ENCODE measurements at places on chromosomes 6 and 20. TPM values are rescaled to one million over a fixed set of nuclear protein-coding genes. Genes with fewer than 3 reads are reported as not detected.

Gene ATP5F1E
- 75.4 TPM for total RNA-seq

Gene BPIFA1
- not detected for total RNA-seq

Gene TMEM200A
- total RNA-seq: 3.5 TPM

Gene TMEM14C
- 113 TPM for total RNA-seq

Gene RUNX2
- total RNA-seq: 5.4 TPM

Gene KHDC1
- 0.71 TPM for total RNA-seq

Gene IMPG1
- total RNA-seq: not detected

Gene FAM162B
- total RNA-seq: not detected

Gene RPS10
- total RNA-seq: 1,172 TPM

Gene OR10C1
- total RNA-seq: not detected

Gene ENPP5
- total RNA-seq: 27.0 TPM

Gene DST
- total RNA-seq: 1,158 TPM

Gene PDYN
- not detected for total RNA-seq

Gene TCP11
- total RNA-seq: not detected

Gene GSTA3
- not detected for total RNA-seq

Gene SPATS1
- not detected for total RNA-seq

Gene RSPH9
- 0.50 TPM for total RNA-seq

Gene CAP2
- total RNA-seq: 8.6 TPM

Gene BMP5
- total RNA-seq: not detected

Gene MAP3K4
- total RNA-seq: 50.3 TPM

Gene NFATC2
- total RNA-seq: not detected

Gene FLRT3
- total RNA-seq: 93.6 TPM

Gene LY6G6D
- total RNA-seq: not detected

Gene MLN
- total RNA-seq: not detected

Gene PRSS35
- not detected for total RNA-seq

Gene HUS1B
- 0.99 TPM for total RNA-seq

Gene RBPJL
- total RNA-seq: not detected

Gene HLA-DOA
- total RNA-seq: 0.33 TPM

Gene DDX43
- 0.50 TPM for total RNA-seq

Gene APOBEC2
- not detected for total RNA-seq

Gene IRF4
- total RNA-seq: not detected

Gene ACTL10
- total RNA-seq: 1.4 TPM

Gene MRPL18
- total RNA-seq: 83.2 TPM

Gene CCN2
- 225 TPM for total RNA-seq

Gene HSPA12B
- not detected for total RNA-seq

Gene GRM1
- not detected for total RNA-seq

Gene SLC35B2
- 72.6 TPM for total RNA-seq

Data from mammary epithelial cell (primary cell).